ENCODE measurements at places on chromosomes 3 and 15.
A peak's percentile ranks its signal among the peaks of the same experiment; 100 is the strongest.

- DNase-seq = no peak
Measured at GRCh38 chr3:114893361-114893760, 253.7 kb downstream of the ZBTB20 start.

DNA sequence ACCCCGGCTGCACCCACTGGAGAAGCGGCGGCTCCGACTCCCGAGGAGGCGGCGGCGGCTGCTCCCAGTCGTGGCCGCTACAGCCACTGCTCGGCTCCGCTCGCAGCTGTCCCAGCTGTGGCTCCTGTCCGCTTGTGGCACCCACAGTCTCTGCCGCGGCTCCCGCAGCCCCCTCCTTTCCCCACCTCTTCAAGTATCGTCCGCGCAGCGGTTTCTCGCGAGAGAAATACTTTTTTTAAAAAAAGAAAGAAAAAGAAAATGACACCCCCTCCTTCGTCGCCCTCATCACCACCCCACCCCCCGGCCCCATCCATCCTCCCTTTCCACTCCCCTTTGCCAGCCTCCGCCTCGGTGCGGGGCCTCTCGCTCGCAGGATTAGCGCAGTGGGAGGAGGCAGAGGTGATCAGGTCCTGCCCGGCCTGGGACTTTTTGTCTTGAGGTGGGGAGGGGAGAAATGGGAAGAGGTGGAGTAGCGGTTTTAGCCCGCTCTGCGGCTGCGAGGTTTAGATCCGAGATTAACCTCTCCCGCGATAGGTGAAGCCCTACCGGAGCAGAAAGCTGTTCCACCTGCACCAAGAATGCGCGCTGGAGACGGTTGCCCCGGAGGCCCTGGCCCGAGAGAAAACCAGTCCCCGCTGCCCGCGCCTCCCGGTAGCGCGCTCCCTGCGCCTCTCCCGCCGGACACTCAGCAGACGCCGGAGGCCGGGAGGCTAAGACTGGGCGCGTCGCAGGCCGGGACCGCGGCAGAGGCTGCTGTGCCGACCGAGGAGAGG, at the start of gene FBN1:
Gene FBN1, minus strand, starts transcription at position 152 of the 773 bp plus-strand sequence. CDS start 940 bp downstream, outside the sequence.
- peak; percentile 12 for DNase-seq

GRCh38 chr3:153320585-153321128, 158.6 kb downstream of the RAP2B start:
- DNase-seq = no peak

DNA sequence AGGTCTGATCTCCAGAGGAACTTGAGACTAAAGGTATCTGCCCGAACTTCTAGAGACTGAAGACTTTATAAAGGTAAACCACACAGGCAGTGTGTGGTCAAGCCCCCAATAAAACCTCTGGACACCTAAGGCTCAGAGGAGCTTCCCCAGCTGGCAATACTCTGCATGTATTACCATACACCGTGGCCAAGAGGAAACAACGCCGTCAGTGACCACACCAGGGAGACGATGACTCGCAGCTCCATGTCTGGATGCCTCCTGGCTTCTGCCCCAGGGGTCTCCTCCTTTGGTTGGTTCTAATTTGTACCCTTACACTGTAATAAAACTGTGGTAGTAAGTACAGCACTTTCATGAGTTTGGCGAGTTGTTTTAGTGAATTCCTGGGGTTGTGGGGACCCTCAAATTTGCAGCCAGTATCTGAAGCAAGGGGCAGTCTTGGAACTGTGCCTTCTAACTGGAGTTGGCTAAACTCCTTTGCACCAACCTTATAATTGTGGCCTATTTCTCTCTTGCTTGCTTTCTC, 32.1 kb upstream of the BCL2L10 start:
- DNase-seq = no peak

Data from NCI-H2171 treated with DMSO at 0.1 percent for 48 hours (cell line).